Umbilical cord (tissue), 2 donors: ENCODE measurements at places on chromosomes 7 and 10. TPM values are rescaled to one million over a fixed set of nuclear protein-coding genes. Genes with fewer than 3 reads are reported as not detected.

GRCh38 chr10:100828738-100829096 is 83.3 kb downstream of the PAX2 start:
- DNase-seq = no peak

Gene RBP4
- 6.5 TPM for total RNA-seq

Gene STEAP1B
- total RNA-seq = 12.3 TPM

Gene ZNF777
- total RNA-seq = 4.3 TPM

DNA sequence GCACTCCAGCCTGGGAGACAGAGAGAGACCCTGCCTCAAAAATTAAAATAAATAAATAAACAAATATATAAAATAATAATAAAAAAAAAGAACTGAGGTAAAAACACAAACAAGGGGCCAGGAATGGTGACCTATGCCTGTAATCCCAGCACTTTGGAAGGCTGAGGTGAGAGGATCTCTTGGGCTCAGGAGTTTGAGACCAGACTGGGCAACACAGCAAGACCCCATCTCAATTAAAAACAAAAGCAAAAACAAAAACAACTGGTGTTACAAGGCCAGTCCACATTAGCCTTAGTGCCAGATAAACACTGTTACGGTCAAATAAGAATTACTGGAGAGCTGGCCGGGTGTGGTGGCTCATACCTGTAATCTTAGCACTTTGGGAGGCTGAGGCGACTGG is 5.6 kb downstream of the POLR3A start:
- DNase-seq = no peak

- no peak for DNase-seq
These were observed 23.6 kb upstream of the ZNF804B start for GRCh38 chr7:88735920-88736319.

DNA sequence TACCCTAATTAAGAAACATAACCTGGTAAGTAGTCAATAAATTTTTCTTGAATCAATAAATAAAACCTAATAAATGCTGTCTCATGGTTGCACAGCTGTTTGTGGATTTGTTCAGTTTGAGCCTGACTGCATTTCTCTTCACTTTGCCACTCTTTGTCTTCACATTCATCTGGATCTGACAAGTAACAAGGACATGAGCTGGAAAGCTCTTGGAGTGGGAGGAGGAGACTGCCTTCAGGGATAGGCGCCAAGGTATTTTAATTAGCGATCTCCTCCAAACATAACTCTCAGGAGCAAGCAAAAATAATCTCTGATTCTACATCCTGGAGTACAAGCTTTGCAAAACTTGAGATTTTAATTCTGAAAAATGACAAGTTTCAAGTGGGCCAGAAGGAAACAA is 251.0 kb downstream of the BMPER start:
- no peak for DNase-seq

Gene TMEM139
- total RNA-seq = 0.72 TPM

Gene OPN4
- 0.48 TPM for total RNA-seq

Gene ZNF786
- 5.5 TPM for total RNA-seq

GRCh38 chr7:155868955-155869783 is 56.9 kb upstream of the SHH start:
- DNase-seq = no peak

Gene GRM3
- total RNA-seq = 1.7 TPM

Gene GRB10
- 38.3 TPM for total RNA-seq

GRCh38 chr10:93440591-93441091 is 41.5 kb downstream of the MYOF start:
- DNase-seq = peak; percentile 85

GRCh38 chr10:130053561-130053960 is 57.1 kb downstream of the C10orf143 start:
- DNase-seq = no peak

GRCh38 chr7:66542528-66543269 is 86.0 kb upstream of the KCTD7 start:
- DNase-seq = peak; percentile 35

Gene OR2AE1
- total RNA-seq = 0.96 TPM

GRCh38 chr10:62317257-62317656 is 48.6 kb upstream of the RTKN2 start:
- DNase-seq = no peak

- no peak for DNase-seq
These were observed 2.0 kb upstream of the PITX3 start for GRCh38 chr10:102243309-102243708.

- peak; percentile 13 for DNase-seq
These were observed 149.2 kb downstream of the TRIL start for GRCh38 chr7:28808796-28809533.

GRCh38 chr10:61390851-61391250 is 62.3 kb downstream of the TMEM26 start:
- no peak for DNase-seq

Gene ZNF425
- 5.1 TPM for total RNA-seq

- no peak for DNase-seq
These were observed 41.3 kb downstream of the PHTF2 start for GRCh38 chr7:77839919-77840318.

Gene TMEM140
- 3.1 TPM for total RNA-seq
